ENCODE measurements at places on chromosomes 5 and 9. TPM values are rescaled to one million over a fixed set of nuclear protein-coding genes. Genes with fewer than 3 reads are reported as not detected.

The TMEM167A gene
- 41.5 TPM for total RNA-seq

The ACOT12 gene
- not detected for total RNA-seq

The TTC23L gene
- not detected for total RNA-seq

The PCDHB15 gene
- not detected for total RNA-seq

The PAXX gene
- total RNA-seq = 13.9 TPM

The OLFM1 gene
- total RNA-seq = 6.5 TPM
